Activated T-cell treated with anti-CD3 and anti-CD28 coated beads, Interleukin-2, amount 50 U/mL, for 24 hours (primary cell): ENCODE measurements at places on chromosomes 7 and 10.
A peak's percentile ranks its signal among the peaks of the same experiment; 100 is the strongest.

GRCh38 chr7:6221340-6222319 is 50.8 kb downstream of the CYTH3 start:
- peaks cover 22% of the 10 kb centered on the region for H3K4me1 ChIP-seq
- DNase-seq: no peak
- H3K27ac ChIP-seq: peak overlapping the region; percentile 83
- H3K27me3 ChIP-seq: peaks cover 18% of the 10 kb centered on the region
- no peaks in the 10 kb centered on the region for H3K36me3 ChIP-seq

DNA sequence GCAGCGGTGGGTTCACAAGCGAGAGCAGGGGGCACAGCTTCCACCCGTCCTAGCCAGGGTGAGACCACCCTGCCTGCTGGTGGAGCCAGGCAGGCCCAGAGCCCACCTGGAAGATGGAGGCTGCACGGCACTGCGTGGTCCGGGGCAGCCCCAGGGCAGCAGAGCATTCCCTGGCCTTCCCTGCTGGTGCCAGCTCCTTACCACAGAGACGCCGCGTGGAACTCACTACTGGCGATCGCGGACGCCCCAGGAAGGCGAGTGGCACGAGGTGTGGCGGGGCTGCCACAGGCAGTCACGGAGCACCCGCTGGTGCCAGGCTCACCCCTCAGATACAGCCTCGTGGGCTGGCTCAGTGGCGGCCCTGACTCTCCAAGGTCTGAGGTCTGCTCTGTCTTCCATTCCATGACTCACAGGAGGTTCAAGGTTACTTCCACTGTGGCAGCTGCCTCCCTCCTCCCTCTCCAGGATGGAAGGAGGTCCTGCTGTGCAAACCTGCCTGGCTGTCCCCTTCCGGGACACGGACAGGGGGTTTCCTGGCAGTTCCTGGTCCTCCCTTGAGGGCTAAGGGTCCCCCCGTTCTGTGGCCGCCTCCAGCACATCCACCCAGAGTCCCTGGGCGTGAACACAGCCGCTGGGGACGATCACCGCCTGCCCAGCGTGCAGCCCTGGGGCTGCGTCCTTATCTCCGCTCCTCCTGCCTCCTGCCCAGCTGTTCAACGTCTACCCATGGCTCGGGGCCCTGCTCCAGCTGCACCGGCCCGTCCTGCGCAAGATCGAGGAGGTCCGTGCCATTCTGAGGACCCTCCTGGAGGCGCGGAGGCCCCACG is 3.1 kb downstream of the CYP2W1 start:
- no peak for DNase-seq
- H3K27me3 ChIP-seq: peaks cover 13% of the 10 kb centered on the region
- H3K4me3 ChIP-seq: no peak overlapping the region
- no peak overlapping the region for H3K27ac ChIP-seq
- no peaks in the 10 kb centered on the region for H3K4me1 ChIP-seq

DNA sequence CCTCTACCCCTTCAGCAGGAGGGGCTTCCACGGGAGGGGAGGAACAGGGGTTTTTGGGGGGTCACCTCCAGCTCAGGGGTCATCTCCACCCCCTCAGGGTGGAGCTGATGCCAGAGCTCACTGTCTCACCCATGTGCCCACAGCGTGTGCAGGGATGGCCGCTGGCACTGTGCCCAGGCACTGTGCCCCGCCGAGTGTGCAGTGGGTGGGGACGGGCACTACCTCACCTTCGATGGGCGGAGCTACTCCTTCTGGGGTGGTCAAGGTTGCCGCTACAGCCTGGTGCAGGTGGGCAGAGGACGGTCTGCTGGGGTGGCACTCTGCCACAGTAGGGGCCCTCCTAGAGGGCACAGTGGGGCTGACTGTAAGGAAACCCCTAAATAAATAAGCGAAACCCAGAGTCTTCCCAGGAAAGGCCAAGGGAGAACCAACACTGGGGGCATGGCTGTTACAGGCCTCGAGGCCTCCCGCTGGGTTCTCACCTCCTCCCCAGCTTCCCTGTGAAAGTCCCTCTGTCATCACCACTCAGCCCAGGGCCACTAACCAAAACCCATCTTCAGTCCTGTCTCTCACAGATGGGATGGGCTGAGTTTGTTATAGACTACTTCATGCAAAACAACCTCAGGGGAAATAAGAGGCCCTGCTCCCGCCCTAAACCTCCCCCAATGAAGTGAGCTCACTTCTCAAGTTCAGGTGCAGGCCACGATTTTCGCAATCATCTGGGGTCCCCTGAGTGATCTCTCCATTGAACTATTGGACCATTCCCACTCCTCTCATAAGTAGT is 7.4 kb upstream of the ZNF467 start:
- no peak overlapping the region for H3K4me3 ChIP-seq
- DNase-seq: no peak
- no peaks in the 10 kb centered on the region for H3K27me3 ChIP-seq
- no peaks in the 10 kb centered on the region for H3K36me3 ChIP-seq
- H3K27ac ChIP-seq: no peak overlapping the region
- no peaks in the 10 kb centered on the region for H3K4me1 ChIP-seq

GRCh38 chr10:48389272-48389671 is 82.8 kb downstream of the MAPK8 start:
- DNase-seq: no peak
- H3K27me3 ChIP-seq: no peaks in the 10 kb centered on the region
- peaks cover 68% of the 10 kb centered on the region for H3K4me1 ChIP-seq

DNA sequence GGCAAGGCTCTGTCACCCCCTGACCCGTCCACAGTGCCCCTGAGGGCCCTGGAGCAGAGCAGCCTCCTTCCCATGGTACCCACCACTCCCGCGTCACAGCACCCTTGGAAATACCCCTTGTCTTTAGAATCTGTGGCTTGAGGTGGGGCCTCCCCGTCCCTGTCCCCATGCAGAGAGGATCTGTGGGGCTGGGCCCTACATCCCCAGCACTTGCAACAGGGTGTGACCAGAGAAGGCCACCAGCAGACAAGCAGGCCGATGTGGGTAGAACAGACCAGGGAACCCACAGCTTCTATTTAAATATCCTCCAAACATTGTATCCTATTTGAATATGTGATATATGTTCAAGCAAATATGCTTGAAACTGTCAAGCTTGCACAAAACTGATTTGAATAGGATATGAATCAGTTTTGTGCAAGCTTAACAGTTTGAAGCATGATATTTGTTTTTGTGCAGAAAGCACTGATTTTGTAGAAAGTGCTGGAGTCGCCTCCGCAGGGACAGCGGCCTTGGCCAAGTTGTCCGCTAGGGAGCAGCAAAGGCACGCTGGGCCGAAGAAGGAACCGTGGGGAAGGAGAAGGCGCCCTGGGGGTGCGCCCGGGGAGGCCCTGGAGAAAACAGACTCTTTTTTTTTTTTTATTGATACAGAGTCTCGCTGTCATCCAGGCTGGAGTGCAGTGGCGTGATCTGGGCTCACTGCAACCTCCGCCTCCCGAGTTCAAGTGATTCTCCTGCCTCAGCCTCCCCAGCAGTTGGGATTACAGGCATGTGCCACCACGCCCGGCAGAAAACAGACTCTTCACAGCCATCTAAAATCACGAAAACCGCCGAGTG is 2.2 kb downstream of the CFAP46 start:
- H3K27ac ChIP-seq: no peak overlapping the region
- peaks cover 10% of the 10 kb centered on the region for H3K4me1 ChIP-seq
- peaks cover 68% of the 10 kb centered on the region for H3K27me3 ChIP-seq
- H3K4me3 ChIP-seq: no peak overlapping the region
- peak; percentile 65 for DNase-seq
- H3K36me3 ChIP-seq: no peaks in the 10 kb centered on the region

DNA sequence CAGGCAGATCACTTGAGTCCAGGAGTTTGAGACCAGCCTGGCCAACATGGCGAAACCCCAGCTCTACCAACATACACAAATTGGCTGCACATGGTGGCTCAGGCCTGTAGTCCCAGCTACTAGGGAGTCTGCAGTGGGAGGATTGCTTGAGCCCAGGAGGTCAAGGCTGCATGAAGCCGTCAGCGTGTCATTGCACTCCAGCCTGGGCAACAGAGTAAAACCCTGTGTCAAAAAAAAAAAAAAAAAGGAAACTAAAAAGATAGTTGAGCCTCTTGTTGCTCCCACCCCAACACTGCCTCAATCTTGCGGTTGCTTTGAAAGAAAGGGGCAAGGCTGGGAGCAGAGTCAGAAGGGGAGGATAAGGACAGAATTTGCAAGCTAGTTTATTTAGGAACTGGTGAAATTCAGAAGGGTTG is 69.9 kb downstream of the SYPL1 start:
- DNase-seq: no peak
- H3K27me3 ChIP-seq: no peaks in the 10 kb centered on the region
- H3K4me1 ChIP-seq: peaks cover 34% of the 10 kb centered on the region
- no peak overlapping the region for H3K4me3 ChIP-seq

DNA sequence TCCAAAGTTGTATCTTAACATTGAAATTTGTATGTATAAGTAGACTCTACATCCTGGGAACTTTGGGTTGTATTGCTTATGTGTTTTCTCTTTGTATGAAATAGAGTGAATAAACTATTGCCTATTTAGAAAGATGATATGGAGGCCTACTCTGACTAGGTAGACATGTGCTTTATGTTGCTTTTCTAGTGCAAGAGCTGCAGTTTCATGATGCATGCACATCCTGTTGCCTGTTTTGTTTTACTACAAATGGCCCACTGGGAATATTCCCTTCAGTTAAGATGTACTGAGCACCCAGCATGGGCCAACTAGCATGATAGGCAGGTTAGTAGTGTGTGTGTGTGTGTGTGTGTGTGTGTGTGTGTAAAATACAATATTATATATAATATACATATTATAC is 282.1 kb upstream of the LRGUK start:
- peaks cover 5% of the 10 kb centered on the region for H3K36me3 ChIP-seq
- no peak for DNase-seq
- H3K4me1 ChIP-seq: peaks cover 5% of the 10 kb centered on the region

- H3K27me3 ChIP-seq: no peaks in the 10 kb centered on the region
- no peak for DNase-seq
- H3K4me1 ChIP-seq: peaks cover 58% of the 10 kb centered on the region
- peaks cover 26% of the 10 kb centered on the region for H3K36me3 ChIP-seq
- H3K27ac ChIP-seq: peak overlapping the region; percentile 98
Observed at GRCh38 chr10:74177140-74177677, 26.2 kb downstream of the ADK start.

DNA sequence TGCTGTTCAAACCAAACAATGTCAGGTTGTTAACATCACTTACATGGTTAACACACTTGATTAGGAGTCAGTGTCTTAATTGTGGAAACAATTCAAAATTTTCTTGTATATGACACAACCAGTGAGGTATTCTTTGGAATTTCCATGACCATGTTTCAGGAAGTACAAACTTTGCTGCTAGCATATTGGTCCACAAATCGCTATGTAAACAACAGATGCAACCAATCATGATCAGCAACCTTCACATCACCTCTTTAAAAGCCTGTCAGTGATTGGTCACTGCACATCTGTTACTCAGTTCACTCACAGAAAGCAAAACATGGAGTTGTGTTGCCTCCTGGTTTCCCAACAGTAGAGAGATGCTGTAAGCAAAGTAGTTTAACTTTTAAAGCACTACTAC is 108.9 kb upstream of the FAM3C start:
- H3K27me3 ChIP-seq: peaks cover 15% of the 10 kb centered on the region
- H3K27ac ChIP-seq: no peak overlapping the region
- no peak overlapping the region for H3K4me3 ChIP-seq

DNA sequence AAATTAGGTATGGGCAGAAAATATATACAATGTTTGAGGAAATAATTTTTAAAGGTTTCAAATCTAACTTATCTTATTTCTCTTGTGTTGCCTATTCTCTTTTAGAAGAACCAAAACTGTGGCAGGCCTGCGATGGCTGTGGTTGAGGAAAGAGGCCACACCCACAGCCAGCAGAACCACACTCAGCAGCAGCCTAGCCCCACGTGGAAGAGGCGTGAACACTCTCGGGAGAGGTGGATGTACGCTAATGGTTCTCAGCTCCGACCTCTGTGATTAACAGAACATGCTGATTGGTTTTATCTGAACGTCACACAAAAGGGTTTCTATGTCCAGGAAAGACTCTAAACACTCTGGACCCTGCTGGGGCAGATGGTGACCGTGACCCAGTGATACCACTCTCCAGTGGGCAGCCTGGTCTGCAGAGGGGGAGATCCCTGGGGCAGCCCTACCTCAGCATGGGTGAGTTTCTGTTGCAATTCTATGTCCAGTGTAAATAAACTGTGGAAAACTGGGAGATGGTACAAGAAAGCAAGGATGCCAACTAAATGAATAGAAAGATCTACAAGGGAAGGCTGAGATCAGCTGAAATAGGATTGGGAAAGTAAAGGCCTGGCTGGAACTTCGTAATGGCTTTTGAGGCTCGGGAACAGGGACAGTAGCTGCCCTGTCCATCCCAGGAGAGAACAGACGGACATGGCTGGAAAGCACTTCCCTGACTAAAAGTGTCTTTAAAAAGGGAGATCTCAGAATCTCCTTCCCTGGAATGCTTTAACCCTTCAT is 26.6 kb downstream of the DIP2C start:
- no peak overlapping the region for H3K27ac ChIP-seq
- H3K4me3 ChIP-seq: no peak overlapping the region
- peaks cover 28% of the 10 kb centered on the region for H3K27me3 ChIP-seq
- no peak for DNase-seq
- H3K36me3 ChIP-seq: no peaks in the 10 kb centered on the region

- H3K4me1 ChIP-seq: peaks cover 17% of the 10 kb centered on the region
- peaks cover 91% of the 10 kb centered on the region for H3K36me3 ChIP-seq
- H3K27me3 ChIP-seq: no peaks in the 10 kb centered on the region
- no peak for DNase-seq
- H3K4me3 ChIP-seq: no peak overlapping the region
Observed at GRCh38 chr7:149566103-149566502, 68.5 kb upstream of the ZNF746 start.

DNA sequence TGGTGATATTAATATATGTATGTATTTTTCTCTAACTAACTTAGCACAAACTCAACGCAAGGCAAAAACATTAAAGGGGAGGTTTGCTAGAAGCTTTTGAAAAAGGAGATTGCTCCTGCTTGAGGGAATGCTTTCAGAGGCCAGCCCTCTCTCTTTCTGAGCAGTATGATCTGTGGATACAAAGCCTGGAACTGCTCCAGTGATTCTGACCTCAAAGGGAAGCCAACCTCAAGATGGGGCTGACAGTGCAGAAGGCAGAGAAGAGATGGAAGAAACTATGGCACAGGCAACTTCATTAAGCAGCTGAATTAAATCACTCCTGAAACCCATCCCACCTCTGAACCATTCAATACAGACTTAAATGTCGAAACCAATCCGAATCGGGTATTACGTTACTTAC is 102.4 kb downstream of the USP6NL start:
- no peaks in the 10 kb centered on the region for H3K36me3 ChIP-seq
- H3K4me1 ChIP-seq: peaks cover 16% of the 10 kb centered on the region
- H3K4me3 ChIP-seq: no peak overlapping the region
- no peak for DNase-seq

DNA sequence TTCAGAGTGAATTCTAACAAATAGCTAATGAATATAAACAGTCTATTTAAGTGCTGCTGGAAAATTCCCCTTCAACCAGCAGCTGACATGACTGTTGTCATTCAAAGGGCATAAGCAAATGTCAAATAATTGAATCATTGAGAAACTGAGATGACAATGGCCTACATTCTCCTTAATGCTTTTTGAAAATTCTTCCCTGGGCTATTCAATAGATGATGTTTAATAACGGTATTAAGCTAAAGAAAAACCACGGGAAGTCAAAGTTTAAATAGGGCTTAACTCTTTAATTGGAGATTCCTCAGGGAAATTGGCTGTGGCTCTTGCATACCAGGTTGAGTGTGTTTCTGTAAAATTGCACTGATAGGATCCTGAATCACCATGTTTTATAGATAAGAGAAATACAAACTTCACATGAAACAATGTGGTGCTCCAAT is 77.0 kb downstream of the ARL4A start:
- DNase-seq: no peak
- H3K4me1 ChIP-seq: no peaks in the 10 kb centered on the region
- H3K4me3 ChIP-seq: no peak overlapping the region
- peaks cover 3% of the 10 kb centered on the region for H3K36me3 ChIP-seq
- H3K27ac ChIP-seq: no peak overlapping the region
